ENCODE measurements at places on chromosomes 13 and 19.

DNA sequence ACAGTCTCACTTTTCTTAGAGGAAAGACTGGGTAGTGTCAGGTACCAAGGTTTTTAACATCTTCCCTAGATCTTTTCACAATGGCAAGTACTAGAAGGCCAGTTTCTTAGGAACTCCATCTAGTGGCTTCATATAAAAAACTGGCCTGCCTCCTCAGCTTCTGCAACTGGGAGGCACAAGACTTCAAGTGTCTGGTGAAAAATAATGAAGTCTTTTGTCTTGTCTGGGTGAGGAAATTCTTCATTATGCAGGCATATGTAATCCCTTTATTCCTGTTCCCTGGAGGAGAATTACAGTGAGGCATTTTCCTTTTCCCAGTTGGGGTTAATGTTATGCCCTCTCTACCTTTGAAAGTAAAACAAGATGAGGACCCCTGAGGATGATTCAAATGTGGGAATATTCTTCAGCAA, 300.5 kb downstream of the NALCN start:
- no peak for DNase-seq

GRCh38 chr19:18475004-18475453, 37.1 kb upstream of the ISYNA1 start:
- no peak for DNase-seq

- no peak for DNase-seq
These were observed 95.1 kb downstream of the ATP11A start for GRCh38 chr13:112784811-112785482.

- DNase-seq, result no peak
These were observed 5.7 kb downstream of the FPR3 start for GRCh38 chr19:51800473-51801244.

DNA sequence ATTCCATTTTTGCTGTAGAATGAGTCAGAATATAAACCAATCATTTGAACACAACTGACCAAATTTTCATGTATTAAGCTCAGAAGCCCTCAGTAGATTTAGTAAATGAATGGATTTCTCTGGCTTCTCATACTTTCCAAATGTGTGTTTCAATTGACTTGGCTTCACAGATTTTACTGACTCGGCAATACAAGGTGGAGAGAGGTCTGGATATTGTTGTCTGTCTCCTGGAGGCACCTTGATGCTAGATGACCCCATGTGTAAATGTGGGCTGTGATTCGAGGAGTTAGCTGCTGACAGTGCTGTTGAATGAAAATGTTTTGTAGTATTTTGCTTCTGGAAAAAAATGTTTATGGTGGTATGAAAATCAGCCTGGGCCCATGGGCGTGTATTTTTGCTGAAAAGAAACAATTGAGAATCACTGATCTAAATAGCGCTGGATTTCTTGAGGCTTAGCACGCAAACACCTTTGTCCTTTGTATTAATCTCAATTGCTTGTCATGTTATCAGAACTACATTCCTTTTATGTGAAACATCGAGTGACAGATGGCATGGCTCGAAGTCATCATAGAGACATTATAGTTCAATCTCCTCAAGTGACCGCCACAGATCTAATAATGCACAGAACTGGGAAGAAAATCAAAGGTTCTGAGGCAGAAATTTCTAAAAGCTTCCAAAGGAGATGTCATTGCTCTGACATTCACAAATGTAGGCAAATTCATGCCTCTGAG, 41.2 kb upstream of the UBAC2 start:
- no peak for DNase-seq

DNA sequence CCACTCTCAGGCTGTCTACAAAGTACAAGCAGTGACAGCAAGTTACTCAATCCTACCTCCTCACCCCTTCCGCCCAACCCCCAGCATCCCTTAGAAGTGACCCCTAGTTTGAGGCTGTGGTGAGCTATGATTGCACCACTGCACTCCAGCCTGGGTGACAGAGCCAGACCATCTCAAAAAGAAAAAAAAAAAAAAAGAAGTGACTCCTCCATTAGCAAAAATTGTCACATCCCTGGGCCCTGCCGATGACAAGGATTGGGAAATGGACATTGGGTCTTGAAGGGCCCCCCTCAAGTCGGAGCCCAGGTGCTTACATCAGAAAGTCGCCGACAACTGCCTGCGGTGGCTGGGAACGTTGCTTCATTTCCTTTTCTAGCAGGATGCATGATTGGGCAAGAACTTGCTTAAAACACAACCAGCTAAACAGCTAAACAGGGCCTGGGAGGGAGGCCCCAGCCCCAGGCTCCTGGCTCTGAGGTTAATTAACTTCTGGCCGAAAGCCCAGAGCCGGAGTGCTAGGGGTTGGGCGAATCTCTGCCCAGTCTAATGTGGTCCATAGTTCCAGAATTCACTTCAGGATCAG, 15.3 kb downstream of the RAB3D start:
- DNase-seq, result no peak

DNA sequence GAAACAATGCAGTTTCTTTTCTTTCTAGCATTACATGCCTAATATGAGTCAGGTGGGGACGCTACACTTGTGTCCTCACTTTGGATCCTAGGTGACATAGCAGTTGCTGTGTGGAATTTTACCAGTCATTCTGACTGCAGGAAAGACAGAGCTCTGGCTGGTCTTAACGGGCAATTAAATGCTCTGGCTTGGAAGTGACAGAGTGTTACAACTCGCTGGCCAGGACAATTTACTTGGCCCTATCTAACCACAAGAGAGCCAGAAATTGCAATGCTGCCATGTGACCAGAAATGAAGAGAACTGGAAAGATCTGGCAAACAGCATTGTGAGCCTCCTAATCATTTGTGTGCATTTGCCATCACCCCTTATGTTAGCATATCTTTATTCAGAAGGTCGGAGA, 351.1 kb downstream of the DCT start:
- DNase-seq, result no peak

DNA sequence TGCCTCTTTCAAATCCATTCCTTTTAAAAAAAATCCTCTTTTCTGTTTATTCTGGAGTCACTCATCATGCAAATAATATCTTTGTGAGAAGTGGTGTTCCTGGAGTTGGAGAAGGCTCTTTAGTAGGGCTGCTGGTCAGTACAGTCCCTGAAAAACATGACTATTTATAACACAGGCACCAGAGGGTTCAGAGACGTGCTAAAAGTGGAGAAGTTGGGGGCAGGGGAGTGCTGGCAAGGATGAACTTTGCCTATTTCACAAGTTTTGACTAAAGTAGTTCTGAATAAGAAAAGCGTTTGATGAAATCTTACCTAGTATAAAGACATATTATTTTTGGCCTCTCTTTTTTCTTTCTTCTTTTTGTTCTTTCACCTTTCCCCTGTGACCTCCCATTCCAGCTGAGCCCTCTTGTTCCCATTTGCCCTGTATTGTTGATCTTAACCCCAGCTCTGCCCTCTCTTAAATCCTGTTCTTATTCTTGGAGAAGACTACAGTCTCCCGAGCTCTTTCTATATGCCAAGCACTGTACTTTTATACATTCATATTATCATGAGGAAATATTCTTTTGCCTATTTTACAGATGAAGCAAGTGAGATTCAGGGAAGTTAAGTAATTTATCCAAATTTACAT, 129.1 kb downstream of the TM9SF2 start:
- no peak for DNase-seq

GRCh38 chr13:34044660-34045080, 226.7 kb downstream of the RFC3 start:
- DNase-seq, result no peak

GRCh38 chr19:47447470-47448359, 24.0 kb downstream of the SLC8A2 start:
- DNase-seq, result peak; percentile 95
